ENCODE measurements at places on chromosomes 6 and 20.

GRCh38 chr6:4531406-4531805, 244.8 kb upstream of the CDYL start:
- no peak for DNase-seq

DNA sequence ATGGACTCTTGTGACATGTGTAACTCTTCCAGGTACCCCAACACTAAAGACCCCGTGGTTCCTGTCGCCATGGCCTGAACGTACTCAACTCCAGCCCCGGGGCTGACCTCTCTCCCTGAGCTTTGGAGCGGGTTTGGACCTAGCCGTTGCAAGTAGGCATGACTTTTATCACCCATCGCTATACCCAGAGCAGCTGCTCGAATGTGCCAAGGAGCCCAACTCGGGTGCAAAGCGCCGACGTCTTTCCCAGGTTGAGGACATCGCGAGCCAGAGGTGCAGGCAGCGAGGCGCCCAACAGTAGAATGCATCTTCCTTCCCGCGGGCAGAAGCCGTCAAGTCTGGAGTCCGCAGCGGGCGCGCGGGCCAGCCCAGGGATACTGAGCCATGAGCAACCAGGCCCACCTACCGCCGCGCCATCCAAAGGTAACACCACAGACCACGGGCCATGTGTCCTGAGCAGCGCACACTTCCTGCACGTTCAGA, 5.7 kb upstream of the LAMP5 start:
- no peak for DNase-seq

DNA sequence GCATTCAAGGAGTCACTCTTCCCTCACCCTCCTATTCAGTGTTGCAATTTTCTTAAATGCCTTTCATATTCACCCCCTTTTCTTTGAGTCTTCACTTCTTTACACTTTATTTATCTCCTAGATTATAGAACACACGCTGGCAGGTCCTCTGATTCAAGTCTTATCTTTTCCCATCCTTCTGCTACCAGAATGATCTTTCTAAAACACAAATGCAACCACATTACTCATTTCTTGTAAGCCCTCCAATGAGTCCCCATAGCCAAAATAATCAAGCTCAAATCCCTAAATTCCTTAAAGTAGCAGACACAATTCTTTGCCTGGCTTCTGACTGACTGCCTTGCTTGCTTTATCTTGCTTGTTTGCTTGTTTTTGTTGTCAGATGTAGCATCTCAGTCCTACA, 920.0 kb downstream of the TFAP2A start:
- no peak for DNase-seq

DNA sequence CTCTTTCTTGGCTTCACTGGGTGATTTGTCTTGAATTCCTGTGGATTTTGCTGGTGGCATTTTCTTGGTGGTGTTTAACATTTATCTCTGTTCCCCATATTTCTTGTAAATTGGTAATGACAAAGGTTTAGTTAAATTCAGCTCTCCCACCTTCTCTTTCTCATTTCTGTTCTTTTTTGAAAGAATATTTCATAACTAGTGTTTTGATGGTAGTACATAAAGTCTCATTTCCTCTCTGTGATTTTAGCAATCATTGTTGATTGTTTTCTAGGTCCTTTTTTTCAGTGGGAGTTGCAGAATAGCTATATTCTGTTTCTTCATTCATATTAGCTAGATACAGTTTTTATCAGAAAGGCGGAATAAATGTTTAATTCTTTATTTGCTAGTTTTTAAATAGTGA, 73.1 kb downstream of the QKI start:
- no peak for DNase-seq

DNA sequence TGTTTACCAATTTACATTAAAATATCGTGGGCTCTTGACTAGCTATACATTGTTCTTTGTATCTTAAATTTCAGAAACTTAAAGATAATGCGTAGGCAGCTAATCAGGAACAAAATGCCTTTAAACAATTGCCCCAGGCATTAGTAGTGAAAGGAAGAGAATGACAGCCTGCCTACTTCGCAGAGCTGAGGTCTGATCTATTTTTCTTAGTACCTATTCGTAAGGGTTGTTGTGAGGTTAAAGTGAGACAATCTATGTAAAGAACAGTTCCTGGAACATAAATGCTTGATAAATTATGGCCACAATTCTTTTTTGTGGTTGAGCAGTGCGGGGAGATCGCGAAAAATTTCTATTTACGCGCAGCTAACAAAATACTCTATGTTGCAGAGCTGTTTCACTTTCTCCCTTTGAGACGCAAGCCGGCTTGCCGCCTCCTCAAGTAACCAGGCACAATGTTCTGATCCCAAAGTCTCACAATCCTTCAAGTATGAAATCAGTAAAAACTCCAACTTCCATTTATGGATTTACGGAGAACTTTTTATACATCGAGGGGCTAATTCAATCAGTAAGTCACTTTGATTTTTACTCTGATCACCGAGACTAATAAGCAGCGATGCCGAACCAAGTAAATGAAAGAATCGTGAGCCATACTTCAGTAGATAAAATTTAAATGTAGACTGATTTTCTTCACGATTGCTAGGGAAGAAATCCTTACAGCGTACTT, 878 bp upstream of the PNRC1 start:
- DNase-seq: peak; percentile 58

DNA sequence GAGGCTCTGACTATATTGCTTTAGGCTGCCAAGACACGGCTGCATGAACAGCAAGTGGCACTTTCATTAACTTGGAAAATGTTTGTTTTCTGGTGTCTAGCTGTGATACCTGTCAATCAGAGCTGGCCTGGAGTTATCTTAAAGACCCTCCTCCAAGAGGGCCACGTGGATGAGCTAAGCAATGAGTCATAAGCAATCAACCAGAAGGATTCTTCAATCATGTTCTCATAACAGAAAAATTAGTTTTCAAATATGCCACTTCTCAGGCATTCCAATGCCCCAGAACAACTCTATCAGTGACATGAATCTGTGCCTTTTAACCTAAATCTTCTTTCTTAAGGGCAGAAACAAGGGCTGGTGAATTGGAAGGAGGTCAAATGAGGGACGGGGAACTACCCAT, 283.0 kb downstream of the HTR1B start:
- peak; percentile 16 for DNase-seq

DNA sequence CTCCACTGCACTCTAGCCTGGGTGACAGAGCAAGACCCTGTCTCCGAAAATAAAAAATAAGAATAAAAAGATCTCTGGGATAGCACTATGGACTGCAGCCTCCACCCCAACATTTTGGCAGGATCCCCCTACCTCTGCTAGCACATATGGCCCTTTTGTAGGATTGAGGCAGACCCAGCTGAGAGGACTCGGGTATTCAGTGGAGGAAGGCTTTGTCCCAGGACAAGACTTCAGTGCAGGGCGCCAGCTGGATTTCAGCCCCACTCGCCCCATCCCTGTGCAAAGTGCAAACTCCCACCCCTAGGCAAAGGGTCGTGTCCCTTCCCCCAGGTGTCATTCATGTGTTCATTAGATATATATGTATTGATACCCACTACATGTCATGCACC, 84.6 kb upstream of the SLC22A16 start:
- no peak for DNase-seq

GRCh38 chr6:112983713-112984261, 636.7 kb downstream of the RFPL4B start:
- DNase-seq: no peak

DNA sequence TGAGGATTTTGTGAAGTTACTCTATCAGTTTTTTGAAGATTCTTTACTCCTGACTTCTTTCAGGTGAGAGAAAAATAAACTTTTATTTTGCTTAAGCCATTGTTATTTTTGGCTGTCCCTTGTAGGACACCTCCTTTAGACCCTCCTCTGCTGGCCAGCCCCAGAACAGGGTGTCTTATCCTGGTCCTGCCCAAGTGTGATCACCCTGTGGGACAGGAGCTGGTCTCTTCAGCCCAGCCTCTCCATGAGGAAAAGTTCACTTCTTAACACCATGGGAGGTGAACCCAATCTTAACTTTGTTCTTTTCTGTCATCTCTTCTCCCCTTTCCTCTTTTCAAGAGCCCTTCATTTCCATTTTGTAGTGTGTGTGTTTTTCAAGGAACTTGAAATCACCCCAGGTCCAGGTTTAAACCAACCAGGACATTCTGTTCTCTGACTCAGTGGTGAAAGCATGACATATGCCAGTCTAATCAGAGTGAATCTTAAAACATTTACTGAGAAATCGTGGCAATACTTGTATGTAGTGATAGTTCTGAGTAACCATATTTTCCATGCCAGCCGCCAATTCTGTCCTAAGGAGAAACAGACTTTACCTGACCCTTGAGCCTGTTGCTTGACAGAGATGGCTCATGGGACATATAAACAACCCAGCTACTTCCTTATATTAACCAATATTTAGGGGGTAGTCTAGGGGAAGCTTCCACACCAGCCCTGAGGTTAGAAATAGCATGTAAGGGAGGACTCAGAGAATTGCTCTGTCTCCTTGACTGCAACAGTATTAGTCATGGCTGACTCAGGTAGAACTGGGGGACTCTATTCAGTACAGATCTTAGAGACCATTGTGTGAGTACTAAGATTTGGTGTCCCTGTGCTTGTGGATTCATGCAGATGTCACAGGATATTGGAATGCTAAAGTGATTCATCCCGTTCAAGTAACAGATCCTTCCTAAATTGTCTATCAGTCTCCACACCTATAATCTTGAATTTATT, 48.8 kb downstream of the FLRT3 start:
- DNase-seq: peak; percentile 51

GRCh38 chr6:158039571-158040050, 57.9 kb downstream of the SYNJ2 start:
- DNase-seq: peak; percentile 17

DNA sequence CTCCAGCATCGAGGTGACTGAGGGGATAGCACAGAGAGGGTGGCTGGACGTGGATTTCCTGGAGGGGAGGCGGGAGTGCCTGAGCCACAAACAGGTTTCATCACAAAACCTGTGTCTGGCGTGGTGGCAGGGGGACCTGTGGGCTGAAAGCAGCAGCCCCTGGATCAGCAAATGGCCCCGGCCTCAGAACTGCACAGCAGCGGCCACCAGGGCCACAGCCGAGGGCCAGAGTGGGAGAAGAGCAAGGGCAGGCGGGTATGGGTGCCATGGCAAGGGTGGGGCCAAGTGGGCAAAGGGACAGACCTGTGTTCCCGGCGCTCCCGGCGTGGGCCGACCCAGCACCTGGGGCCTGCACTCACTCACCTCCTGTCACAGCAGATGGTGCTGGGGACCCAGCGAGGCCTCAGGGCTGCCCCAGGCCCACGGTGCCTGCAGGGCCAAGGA, 19.0 kb downstream of the NTSR1 start:
- DNase-seq: no peak

DNA sequence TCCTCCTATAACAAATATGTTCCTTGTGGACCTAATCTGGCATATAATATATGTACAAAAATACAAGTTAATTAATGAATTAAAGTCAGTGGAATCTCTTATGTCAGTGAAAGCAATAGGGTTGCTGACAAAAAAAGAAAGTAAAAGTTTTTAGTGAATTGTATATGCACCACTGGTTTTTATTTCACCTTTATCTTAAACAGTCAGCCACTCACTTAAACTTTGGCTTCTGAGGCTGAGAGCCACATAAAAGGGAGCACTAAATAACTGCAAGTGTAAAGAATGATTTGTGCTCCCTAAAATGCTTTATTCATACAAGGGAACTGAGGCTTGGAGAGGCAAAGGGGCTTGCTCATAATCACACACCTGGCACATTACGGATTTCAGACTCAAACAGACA, 9.9 kb upstream of the F13A1 start:
- DNase-seq: no peak

GRCh38 chr20:54047720-54048119, 22.7 kb downstream of the BCAS1 start:
- no peak for DNase-seq
